Cardiac muscle cell (in vitro differentiated cells and primary cell): ENCODE measurements at places on chromosomes 1 and 21. TPM values are rescaled to one million over a fixed set of nuclear protein-coding genes. Genes with fewer than 3 reads are reported as not detected.

Gene NTMT2
- total RNA-seq, result not detected in 2 replicates

Gene ZFP69
- 2.9 and 4.9 TPM in 2 replicates for total RNA-seq

Gene OR2T29
- not detected in 2 replicates for total RNA-seq

Gene WNT2B
- 0.74 and 1.2 TPM in 2 replicates for total RNA-seq
